ENCODE measurements at places on chromosomes 13 and 19.

GRCh38 chr13:100600915-100601314 is 12.3 kb upstream of the GGACT start:
- no peak for DNase-seq

DNA sequence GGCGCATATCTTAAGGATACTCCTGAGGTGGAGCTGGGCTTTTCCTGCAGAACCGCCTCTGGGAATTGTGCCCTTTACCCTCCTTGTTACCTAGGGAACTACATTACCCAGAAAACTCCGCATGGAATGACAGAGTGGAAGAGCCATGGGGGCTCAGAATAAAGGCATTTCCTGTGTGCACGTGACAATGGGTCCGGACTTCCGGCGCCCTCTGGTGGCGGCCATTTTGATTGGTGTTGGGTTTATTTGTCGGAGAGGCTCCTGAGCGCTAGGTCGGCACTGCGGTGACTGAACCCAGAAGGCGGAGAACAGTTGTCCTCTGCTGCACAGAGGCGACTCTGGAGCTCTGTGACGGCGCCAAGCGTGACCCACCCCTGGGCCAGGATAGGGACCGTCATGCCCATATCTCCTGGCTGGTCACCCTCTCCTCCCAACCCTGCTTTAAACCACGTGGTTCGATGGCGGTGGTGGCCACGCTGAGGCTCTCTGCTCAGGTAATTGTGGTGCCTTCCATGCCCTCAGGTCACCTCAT is at the start of gene ZNF587B:
Gene ZNF587B (plus strand): TSS at position 229 of the 532 bp plus-strand sequence. CDS start 230 bp downstream, at position 459.
- DNase-seq, result no peak

DNA sequence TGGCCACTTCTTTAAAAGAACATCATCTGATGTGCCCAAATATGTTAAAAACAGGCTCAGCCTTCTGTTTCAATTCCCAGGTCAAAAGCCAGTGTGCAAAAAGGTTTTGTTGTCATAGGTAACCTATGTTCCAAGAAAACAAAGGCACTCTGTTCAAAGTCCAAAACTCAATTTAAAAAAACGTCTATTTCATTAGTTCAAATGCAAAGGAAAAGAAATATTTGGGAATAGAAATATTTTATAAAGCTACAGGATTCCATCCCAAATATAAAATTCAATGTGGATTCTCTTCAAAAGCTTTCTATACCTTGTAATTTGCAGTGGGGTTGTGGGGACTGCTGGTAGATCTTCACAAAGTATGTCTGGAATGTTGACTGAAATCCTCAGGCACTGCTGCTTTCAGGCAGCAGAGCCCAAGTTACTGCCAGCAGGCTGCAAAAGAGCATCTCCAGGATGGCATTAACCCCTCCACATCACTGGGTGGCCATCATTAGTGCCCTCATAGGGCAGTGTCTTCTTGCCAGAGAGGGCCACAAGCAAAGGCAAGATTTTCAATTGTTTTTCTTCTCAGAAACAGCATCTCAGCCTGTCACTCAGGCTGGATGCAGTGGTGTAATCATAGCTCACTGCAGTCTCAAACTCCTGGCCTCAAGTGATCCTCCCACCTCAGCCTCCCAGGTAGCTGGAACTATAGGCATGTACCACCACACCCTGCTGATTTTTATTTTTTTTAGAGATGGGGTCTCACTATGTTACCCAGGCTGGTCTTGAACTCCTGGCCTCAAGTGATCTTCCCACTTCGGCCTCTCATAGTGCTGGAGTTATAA is 22.8 kb upstream of the STK24 start:
- DNase-seq, result no peak

DNA sequence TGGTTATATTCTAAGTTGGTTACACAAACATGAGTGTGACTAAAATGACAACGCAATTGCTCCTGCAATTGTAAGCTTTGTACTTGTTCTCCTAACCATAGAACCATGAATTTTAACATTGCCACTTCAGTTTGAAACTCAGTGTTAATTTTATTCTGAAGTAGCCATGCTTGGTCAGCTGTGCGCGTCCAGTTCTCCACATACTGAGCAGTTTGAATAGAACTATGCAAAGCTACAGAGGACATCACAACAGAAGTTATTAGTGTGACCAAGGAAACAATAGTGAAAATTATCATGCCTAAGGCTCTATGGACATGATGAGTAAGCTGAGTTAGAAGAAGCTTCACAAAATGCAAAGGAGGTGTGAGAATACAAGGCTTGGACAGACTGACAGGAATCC is 19.6 kb upstream of the ZNF100 start:
- DNase-seq, result no peak

- no peak for DNase-seq
Observed at GRCh38 chr13:50892210-50892944, 17.2 kb upstream of the RNASEH2B start.

DNA sequence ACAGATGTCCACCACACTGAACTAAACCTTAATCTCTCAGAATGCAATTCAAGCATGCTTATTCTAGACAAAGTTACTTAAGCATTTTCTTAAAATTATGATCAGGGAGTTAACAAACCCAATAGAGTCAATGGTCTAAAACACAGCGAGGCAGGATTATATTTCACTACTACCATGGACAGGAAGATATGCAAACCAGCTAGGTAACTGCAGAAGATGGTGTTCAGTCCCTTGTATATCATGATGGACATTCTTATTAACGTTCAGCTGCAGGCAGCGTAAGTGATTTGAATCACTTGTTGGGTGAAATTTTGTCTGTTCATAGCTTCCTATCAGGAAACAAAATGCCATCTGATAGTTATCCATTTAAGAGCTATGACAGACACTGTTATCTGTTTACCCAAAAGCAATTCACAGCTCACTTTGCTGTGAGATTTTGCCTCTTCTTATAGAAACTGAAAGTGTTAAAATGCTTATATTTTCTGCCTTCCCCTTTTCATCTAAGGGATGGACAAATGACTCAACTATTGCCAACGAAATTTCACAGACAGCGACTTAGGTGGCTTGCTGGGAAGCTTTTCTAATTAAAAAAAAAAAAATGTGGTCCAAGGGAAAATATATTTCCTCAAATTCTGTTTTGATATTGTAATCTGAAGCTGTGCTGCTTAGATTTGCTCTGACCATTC is 591.9 kb downstream of the DACH1 start:
- no peak for DNase-seq

GRCh38 chr13:39892721-39893685 is 237.5 kb downstream of the COG6 start:
- no peak for DNase-seq

- DNase-seq, result no peak
Observed at GRCh38 chr19:43818500-43818899, 8.6 kb upstream of the ZNF283 start.

- DNase-seq, result no peak
Observed at GRCh38 chr13:27259831-27260230, 8.5 kb downstream of the RPL21 start.

DNA sequence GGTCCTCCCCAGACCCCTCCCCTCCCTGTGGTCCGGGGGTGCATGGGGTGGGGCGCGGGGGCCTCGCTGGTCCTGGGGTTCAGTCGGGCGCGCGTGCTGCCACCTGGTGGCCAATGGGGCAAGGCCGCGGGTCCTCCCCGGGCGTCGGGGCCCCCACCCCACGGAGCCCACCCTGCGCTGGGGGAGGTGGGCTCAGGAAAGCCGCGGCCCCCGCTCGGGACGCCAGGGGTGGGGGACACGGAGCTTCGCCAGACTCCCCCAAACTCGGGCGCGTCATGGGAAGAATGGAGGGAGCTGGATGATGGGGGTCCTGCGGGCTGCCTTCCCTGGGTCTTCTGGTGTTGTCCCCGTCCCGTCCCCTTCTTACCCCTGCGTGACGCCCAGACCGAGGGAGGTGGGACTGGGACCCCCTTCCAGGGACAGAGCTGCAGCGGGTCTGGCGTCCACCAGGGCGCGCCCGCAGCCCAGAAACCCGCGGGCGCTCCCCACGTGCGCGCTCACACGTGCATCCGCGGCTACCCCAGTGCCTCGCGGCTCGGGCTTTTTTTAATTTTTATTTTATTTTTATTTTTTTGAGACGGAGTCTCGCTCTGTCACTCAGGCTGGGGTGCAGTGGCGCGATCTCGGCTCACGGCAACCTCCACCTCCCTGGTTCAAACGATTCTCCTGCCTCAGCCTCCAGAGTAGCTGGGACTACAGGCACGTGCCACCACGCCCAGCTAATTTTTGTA is 19.8 kb upstream of the TCF3 start:
- DNase-seq, result no peak

GRCh38 chr13:27110056-27110746 is 61.4 kb downstream of the USP12 start:
- no peak for DNase-seq

DNA sequence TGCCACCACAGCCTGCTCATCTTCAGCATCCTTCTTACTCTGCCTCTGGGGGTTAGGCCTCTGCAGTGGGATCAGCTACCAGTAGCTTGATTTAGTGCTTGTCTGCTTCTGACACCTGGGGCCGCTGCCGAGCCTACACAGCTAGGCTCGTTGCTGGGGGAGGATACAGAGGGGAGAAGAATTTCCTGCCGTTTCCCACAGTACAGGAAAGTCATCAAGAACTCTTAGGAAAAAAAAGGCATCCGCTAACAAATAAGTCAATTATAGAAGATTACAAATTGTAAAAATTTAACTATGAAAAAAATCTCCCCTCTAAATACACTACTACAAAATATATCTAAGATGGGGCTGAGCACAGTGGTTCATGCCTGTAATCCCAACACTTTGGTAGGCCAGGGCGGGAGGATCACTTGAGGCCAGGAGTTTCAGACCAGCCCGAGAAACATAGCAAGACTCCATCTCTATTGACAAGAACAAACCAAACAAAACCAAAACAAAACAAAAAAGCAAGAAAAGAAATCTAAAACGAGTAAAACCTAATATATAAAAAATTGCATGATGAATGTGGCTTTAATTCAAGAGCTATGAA is 26.7 kb downstream of the LATS2 start:
- peak; percentile 19 for DNase-seq

- no peak for DNase-seq
Observed at GRCh38 chr19:40262422-40262821, 22.7 kb downstream of the AKT2 start.

DNA sequence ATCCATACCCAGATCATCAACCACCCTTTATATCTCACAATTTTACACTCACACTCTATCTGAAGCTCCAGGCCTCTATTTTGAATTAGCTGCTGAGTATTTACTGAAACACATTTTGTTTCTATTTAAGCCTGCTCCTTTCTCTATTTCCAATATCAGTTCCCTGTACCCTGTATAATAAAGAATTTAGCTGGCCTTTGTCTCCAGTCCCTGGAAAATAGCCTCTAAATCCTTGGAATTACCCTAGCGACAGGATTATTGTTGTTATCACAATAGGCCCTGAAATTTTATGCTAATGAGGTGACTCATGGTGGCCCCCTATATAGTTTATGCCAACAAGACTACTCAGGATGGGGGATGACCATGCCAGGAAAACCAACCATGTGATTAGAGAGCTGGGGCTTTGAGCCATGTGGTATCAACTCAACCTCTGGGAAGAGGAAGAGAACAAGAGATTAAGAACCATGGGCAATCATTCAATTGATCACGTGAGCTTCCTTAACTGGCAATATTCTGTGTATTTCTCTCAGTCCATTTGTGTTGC is 72.7 kb downstream of the KATNAL1 start:
- DNase-seq, result no peak

GRCh38 chr19:50933640-50934039 is 19.2 kb downstream of the KLK5 start:
- no peak for DNase-seq

- DNase-seq, result no peak
Observed at GRCh38 chr13:30700364-30700763, 35.0 kb upstream of the ALOX5AP start.

- no peak for DNase-seq
Observed at GRCh38 chr19:51121257-51121656, 3.4 kb upstream of the SIGLEC9 start.

DNA sequence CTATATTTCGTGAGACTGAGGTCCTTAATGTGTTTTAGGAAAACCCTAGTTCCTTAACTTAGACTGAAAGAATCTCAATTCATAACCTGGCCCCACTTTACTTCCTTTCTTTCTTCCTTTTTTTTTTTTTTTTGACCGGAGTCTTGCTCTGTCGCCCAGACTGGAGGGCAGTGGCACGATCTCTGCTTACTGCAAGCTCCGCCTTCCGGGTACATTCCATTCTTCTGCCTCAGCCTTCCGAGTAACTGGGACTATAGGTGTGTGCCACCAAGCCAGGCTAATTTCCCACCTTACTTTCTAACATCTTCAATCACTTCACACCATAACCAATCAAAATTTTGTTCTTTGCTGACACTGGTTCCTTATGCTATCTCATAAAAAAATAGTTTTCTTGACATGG is 2097.0 kb downstream of the PCDH9 start:
- DNase-seq, result no peak

- DNase-seq, result no peak
Observed at GRCh38 chr13:54802226-54802625, 1773.6 kb downstream of the OLFM4 start.

GRCh38 chr19:54180691-54181091 is 7.7 kb upstream of the TMC4 start:
- DNase-seq, result no peak

All from cortex of kidney (tissue), 1 donor.